ENCODE measurements at places on chromosomes 5 and 9.

- DNase-seq: no peak
Observed at GRCh38 chr5:72530196-72530595, 23.0 kb upstream of the ZNF366 start.

DNA sequence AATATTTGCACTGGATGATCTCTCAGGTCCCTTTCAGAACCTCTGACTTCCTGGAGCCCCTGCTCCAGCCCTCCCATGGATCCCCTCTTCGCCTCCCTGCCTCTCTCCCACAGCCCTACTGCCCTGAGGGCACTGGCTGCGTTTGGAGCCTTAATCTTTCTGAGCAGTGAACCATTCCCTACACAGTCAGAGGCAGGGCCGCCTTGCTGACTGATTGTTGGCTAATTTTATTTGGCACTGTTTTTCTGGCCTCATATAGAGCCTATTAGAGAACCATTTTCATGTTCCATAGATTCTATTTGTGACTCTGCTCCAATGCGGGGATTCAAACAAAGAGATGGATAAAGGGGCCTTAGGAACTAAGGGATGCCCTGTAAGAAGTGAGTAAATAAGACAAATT, 91.1 kb downstream of the BRINP1 start:
- DNase-seq: no peak

- no peak for DNase-seq
Observed at GRCh38 chr9:137198051-137198901, 2.3 kb downstream of the TPRN start.

DNA sequence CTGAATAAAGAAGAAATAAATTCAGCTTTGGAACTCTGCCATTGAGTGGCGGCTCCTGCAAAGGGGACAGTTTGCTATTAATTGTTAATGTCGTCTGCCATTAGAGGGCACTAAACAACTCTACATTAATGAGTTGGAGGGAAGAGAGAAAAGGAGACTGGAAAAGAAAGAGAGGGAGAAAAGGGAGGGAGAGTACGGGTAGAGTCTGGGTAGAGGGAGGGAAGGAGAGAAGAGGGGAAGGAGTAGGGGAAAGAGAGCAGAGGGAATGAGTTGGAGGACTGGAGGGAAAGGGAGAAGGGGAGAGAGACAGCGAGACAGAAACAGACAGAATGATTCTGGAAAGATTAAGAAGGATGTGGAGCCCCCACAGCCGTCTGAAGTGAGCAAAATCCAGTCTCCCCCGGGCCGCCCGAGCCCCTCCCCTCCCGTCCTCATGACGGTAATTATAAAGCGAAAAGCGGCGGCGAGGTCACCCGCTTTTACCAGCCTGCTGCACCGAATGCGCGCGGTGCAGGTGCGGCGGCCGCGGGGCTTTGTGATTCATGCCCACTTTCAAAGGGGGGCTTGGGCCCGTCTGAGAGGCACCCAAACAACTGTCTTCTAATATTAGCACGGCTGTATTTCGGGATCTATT, 1.9 kb upstream of the FST start:
- DNase-seq: no peak

DNA sequence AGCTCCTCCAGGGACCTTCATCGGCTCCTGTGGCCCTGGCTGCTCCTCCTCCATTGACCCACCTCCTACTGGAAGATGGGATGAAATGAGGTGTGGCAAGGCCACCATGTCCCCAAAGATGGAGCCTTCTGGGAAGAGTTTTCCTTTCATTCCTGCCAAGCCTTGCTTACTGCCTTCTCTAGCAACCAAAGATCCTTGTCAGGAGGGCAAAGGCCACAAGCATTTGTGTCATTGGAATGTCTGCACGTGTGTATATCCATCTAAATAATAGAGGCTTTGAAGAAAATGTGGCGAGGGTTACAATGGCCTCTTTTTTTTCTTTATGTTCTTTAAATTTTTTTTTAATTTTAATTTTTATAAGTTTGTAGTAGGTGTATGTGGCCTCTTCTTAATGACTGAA, 313.6 kb downstream of the ARHGEF28 start:
- DNase-seq: no peak

GRCh38 chr5:91076138-91076537, 307.0 kb downstream of the ARRDC3 start:
- no peak for DNase-seq

GRCh38 chr9:114460513-114461199, 44.6 kb downstream of the WHRN start:
- DNase-seq: no peak

Measured in activated T-cell treated with anti-CD3 and anti-CD28 coated beads, Interleukin-2, amount 50 U/mL, for 24 hours (primary cell).